ENCODE measurements at places on chromosomes 16 and 17.

GRCh38 chr17:42421507-42422338 is 1.3 kb downstream of the CAVIN1 start:
- DNase-seq, result peak; percentile 70

DNA sequence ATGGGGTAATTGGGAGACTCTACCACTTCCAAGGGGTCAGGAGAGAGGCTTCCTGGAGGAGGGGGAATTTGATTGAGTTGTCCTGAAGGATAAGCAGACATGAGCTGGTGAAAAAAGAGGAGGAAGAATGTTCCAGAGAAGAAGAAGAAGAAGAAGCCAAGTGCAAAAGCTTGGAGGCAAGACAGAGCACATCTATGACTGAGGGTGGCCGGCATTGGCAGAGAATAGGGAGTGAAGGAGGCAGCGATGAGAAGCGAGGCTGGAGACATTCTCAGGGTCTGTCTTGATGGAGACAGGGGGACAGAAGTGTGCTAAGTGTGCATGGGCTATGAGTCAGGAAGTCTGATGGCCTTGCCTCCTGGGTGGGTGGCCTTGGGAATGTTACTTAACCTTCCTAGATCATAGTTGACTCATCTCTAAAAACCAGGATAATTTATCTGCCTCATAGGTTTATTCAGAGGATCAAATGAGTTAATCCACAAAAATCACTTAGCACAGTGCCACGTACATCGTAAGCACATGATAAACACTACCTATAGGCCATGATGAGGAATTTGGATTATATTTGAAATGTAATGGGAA is 171.7 kb downstream of the ABCC12 start:
- no peak for DNase-seq

- no peak for DNase-seq
These were observed 5.5 kb downstream of the MRPL28 start for GRCh38 chr16:364595-365491.

GRCh38 chr17:49968405-49969133 is 421 bp upstream of the DLX4 start:
- DNase-seq, result peak; percentile 58

GRCh38 chr17:62955841-62956352 is 10.1 kb upstream of the TANC2 start:
- DNase-seq, result no peak

GRCh38 chr16:7366041-7366440 is 33.4 kb downstream of the RBFOX1 start:
- DNase-seq, result no peak

- no peak for DNase-seq
These were observed 387.5 kb upstream of the HSBP1 start for GRCh38 chr16:83420206-83420760.

DNA sequence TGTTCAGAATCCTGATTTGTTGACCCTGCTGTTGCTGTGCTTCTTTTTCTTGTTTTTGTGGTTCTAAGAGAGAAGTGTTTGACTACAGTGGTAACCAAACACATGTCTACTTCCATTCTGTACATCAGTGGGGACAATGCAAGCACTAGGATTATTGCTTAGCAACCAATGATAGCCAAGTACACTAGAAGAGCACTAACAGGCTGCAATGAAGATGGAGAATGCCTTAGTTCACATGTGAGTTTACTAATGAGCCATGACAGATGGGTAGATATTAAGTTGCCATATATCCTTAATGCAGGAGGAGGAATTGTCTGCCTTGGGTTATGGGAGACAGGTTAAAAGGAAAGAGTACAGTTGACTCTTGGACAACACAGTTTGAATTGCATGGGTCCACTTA is 8.3 kb downstream of the EFCAB5 start:
- DNase-seq, result no peak

DNA sequence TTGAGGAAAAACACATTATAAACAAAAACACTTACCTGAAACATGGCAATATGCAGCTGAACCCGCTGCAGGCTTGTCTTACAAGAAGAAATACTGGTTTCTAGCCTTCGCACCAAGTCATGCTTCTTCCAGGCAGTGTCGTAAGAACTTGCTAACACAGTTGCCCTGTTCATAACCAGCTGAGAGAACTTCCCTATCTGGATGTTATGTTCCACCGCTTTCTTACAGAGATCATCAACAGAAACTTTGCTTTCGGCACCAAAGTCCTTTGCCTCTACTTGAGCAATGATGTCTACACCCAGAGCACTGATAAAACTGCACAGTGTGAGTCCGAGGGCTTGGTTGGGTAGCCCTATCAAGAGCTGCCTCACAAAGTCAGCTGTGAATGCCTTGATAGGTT is 27.9 kb upstream of the ARL6IP1 start:
- no peak for DNase-seq

DNA sequence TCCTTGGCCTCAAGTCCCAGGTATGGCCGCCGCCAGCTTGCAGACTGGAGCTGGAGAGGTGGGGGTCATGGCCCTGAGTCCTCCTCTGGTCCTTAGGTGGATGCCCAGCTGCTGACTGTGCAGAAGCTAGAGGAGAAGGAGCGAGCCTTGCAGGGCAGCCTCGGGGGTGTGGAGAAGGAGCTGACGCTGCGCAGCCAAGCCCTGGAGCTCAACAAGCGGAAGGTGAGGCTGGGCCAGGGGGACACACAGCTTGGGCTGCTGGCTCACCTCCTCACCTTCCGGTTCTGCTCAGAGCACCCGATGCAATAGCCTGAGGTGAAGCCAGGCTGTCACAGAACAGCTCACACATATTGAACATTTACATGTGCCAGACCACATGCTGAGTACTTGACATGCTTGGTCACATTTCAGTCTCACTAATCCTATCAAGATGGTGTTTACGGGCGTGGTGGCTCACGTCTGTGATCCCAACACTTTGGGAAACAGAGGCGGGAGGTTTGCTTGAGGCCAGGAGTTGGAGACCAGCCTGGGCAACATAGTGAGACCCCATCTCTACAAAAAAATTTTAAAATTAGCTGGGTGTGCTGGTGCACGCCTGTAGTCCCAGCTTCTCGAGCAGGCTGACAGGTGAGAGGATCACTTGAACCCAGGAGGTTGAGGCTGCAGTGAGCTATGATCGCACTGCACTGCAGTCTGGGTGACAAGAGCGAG is 7.4 kb downstream of the RNF40 start:
- DNase-seq, result no peak

- no peak for DNase-seq
These were observed 107.6 kb downstream of the GOSR1 start for GRCh38 chr17:30584810-30585209.

GRCh38 chr17:10799407-10799806 is 4.5 kb downstream of the TMEM238L start:
- DNase-seq, result no peak

DNA sequence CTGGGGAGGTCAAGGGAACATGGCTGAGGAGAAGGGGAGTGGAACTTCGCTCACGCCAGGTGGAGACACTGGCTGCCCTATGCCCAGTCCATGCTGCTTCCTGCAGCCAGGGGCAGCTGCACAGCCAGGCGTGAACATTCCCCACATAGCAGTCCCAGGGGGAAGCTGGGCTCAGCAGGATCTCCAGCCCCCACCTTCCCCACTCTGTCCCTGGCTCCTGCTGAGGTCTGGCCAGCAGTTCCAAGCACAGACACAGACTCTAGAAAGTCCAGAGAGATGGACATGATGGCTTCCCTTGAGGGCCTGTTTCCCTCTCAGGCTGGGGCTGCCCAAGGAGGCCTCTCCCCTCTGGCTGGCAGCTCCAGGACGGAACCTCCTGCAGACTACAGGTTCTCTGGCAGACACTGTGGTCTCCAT is 9.3 kb downstream of the JUP start:
- no peak for DNase-seq

GRCh38 chr16:8768692-8769091 is 28.7 kb downstream of the TMEM186 start:
- DNase-seq, result no peak

DNA sequence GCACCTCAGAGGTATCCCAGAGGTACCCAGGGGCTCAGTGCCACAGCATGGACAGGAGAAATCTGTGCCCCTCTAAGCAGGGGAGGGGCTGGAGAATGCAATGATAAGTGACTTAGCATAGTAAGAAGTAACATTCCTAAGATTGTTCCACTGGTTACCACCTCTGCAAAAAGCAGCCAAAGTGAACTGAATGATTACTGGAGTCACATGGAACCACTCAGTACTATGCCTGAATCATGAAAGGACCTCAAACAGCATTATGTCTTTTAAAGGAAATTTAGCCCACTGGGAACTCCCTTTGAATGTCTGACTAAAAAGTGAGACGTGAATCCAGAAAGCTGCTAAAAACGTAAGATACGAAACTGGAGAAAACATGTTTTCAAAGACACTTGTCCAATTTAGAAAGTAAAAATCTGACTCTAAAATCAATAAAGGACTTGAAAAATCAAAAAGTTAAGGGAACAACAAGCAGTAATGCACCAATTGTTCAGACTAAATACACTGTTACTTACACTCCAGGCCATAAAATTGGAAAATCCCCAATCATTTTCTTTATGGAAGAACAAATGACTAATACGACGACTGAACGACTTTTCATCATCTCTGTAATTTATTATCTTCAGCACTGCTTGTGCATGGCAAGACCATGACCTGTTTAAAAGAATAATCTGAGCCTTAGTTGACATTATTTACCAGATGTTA is 38.6 kb downstream of the LITAFD start:
- DNase-seq, result no peak

- DNase-seq, result no peak
These were observed 191.7 kb downstream of the C16orf95 start for GRCh38 chr16:87125206-87126155.

GRCh38 chr17:57674894-57675293 is 70.2 kb downstream of the CCDC182 start:
- DNase-seq, result no peak

DNA sequence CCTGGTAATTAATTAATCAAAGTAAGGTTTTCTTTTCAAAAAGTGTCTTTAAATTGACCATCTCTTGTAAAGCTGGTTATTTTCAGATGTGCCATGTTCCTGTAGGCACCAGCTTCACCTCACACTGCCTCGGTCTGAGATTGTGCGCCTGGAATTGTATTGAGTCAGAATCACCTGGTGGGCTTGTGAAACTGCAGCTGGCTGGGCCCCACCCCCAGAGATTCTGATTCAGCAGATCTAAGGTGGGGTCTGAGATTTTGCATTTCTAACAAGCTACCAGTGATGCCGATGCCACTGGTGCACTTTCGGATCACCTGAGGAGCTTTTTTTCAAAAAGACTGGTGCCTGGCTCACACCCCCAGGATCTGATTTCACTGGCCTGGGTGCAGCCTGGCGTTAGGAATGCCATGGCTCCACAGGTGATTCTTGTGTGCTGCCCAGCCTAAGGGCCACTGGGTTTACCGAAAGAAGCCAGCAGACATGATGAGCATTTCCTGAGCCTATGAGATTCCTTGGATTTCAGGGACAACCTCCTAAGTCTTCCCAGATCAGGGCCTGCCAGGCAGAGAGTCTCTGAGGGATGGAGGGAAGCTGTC is 59.2 kb upstream of the TOB1 start:
- no peak for DNase-seq

DNA sequence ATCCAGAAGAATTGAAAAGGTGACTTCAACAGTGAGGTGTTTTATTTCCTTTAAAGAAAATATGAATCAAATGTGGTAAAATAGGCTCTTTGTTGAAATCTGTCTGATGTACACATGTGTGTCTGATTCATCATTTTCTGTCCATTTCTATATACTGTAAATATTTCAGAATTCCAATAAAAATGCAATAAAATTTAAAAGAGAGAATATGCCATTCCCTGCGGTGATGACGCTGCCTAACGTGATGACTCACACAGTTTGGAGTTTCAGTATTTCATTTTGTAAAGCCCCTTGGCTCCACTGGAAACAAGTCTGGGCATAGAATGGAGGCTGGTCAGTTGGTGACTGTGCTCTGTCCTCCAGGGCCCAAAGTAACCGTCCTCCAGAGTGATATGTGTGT is 482.5 kb upstream of the CDH5 start:
- no peak for DNase-seq

- no peak for DNase-seq
These were observed 3.4 kb downstream of the FBXO39 start for GRCh38 chr17:6779411-6779810.

- no peak for DNase-seq
These were observed 67.7 kb downstream of the SMG6 start for GRCh38 chr17:2235792-2236366.

GRCh38 chr16:17382514-17382913 is 88.2 kb downstream of the XYLT1 start:
- no peak for DNase-seq

DNA sequence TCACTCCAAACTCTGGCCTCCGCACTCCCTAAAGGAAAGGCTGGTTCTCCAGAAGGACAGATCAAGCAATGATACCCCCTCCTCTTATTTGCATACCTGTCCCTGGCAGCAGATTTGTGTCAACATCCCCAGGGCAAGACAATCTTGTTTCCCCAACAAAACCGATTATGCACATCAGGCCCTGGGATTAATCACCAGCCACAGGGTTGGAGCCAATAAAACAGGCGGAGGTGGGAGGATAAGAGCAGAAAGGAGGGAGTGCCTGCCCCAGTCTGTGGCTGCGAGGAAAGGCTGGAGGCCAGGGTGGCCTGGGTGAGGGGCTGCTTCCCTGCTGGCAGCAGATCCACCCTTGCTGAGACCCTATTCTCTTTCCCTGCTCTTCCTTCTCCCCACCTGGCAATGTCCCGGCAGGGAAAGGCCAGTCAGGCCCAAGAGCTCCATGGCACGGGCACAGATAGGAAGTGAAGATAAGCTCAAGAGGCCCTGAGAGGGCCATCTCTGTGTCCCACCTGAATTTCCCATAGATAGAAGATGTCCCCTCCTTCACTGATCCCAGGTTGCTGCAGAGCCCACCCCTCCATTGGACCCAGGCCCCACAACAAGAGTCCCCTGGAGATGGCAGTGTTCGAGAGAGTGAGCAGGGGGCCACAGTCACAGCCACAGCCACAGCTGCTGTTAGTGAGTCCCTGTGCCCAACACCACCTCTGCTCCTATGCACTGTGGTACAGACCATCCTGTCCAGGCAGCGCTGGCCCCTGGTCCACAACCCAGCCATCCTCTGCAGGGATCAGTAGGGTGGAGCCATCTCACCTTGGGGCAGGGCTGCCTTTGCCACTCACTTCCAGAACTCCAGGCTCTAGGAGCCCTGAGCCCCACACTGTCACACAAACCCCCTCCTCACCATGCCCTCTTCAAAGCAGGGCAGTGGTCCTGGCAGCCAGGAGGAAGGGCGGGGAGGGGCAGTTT is 137.5 kb downstream of the SDK2 start:
- no peak for DNase-seq

All from left hindlimb (tissue), 1 donor.